H9 (cell line): ENCODE measurements at places on chromosomes 7 and 10.

DNA sequence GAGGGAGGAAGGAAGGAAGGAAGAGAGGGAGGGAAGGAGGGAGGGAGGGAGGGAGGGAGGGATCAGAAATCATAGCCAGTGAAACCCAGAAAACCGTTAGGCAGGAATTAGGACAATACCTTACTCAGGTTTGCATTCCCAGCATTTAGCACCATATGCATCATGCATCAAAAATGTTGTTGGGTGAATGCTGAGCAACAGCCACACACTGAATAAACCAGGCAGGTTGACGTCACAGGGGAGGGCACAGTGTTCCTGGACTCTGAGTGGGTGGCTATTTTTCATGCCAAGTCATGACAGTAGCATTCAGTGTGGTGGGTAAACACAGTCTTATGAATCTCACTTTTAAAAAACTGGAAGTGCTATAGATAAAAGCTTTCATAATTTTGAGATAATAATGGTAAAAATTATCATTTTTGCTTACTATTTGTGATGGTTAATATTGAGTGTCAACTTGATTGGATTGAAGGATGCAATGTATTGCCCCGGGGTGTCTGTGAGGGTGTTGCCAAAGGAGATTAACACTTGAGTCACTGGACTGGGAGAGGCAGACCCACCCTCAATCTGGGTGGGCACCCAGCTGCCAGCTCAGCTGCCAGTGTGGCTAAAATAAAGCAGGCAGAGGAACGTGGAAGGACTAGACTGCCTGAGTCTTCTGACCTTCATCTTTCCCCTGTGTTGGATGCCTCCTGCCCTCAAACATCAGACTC, 199.1 kb upstream of the PRKCQ start:
- DNase-seq = no peak

DNA sequence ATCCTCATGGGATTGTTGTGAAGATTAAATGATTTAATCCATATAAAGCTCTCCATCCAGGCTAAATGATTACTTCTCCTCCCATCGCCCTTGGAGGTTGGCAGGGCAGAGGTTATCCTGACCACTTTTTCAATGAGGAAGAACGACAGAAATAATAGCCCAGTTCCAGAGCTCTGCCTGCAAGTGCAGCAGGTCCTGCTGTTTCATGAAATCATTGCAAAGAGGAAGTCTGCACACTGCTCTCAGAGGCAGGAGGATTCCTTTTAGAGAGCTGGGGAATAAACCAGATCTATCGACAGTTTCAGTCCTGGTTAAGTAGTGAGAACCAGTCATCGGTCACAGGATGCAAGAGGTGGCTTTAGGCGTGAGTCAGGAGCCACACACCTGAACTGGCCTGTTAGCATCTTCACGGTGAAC, 25.0 kb upstream of the CDH23 start:
- no peak for DNase-seq

DNA sequence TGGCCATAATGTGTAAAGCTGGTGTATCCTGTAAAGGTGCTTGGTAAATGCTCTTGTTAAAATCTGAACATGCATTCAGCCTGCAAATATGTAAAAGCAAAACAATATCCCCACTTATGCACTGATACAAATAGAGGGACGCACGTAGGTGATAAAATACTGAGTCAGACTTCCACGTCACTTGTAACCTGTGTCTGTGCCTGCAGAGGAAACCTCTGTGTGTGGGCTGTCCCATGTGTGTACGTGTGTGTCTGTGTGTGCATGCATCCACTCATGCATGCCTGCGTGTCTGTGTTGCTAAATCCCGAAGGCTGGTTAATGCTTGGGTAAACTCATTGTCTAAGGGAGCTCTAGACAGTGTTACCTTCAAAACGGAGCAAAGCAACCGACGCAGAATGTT, 68.9 kb downstream of the KLF6 start:
- no peak for DNase-seq

DNA sequence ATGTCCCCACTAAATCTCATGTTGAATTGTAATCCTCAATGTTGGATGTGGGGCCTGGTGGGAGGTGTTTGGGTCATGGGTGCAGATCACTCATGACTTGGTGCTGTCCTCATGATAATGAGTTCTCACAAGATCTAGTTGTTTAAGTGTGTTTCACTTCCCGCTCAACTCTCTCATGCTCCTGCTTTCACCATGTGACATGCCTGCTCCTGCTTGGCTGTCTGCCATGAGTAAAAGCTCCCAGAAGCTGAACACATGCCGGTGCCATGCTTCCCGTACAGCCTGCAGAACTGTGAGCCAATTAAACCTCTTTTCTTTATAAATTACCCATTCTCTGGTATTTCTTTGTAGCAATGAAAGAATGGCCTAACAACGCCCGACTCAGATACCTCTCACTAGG, 6.2 kb upstream of the PSTK start:
- DNase-seq = no peak

DNA sequence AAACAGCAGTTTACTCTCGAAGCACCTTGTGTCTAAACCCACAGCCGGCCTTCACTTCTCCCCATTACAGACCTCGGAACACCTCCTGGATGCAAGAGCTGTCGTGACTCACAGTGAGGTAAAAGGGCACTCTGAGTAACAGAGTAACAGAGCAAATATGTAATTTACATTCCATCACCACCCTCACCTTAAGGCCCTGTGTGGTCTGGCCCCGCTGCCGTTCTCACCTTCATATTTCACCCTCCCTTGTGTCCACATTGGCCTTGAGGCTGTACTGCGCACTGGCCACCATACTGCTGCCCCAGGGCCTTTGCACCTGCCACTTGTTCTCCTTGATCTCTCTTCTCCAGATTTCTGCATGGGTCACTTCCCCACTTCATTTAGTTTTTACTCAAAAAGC, 12.6 kb downstream of the FFAR4 start:
- DNase-seq = no peak

DNA sequence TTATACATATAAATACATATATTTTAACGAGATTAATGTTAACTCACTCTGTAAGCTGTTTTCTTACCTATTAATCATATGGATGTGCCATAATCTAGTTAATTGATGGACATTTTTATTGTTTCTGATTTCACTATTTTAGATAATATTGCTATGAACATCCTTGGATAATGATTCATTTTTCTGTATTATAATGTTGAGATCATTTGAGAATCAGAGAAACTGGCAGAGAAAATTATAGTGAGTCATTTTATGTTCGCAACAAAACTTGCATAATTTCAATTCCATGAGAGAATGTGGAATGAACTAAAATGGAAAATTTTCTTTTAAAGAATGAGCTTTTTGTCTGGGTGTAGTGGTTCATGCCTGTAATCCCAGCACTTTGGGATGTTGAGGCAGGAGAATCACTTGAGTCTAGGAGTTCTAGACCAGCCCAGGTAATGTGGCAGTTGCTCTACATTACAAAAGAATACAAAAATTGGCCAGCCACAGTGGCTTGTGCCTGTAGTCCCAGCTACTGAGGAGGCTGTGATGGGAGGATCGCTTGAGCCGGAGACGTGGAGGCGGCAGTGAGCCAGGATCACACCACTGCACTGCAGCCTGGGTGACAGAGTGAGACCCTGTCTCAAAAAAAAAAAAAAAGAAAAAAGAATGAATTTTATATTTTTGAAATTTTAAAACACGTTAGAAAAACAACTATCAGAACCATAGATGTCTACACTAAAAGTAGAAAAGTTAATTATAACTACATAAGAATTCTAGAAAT, 40.5 kb downstream of the PAPSS2 start:
- DNase-seq = no peak

- no peak for DNase-seq
Measured at GRCh38 chr10:3812141-3812540, 27.1 kb upstream of the KLF6 start.

- DNase-seq = peak; percentile 20
Measured at GRCh38 chr7:45598886-45599520, 24.8 kb downstream of the ADCY1 start.

DNA sequence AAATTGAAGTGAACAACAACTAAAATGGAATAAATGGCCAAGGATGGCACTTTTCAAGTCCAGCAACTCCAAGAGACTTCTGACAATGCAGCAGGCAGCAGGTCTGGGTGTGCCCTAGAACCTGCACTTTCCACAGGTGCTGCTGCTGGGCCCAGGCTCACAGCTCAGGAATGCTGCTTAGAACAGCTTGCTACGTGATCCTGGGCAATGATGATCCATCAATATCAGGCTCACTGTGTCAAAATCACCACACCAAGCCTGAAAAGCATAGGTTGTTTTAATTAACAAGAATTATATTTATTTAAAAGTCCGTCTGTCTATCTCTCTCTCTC, 148.4 kb downstream of the TNS3 start:
- DNase-seq = no peak

DNA sequence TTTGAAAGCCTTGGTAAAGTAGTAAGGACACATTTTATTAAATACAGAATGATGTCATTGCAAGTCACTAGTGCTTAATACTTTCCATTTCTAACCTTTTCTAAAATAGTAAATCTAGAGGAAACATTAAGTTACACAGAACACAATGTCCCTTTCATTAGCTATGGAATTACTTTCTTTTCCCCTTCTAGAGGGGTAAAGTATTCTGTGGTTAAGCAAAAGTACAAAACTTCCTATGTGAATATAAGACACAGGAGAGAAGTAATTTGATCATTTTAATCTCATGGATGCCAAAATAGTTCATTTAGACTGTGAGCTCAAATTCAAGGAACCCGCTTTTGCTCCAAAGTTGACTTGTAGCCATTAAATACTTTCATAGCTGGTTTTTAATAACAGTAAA, 49.8 kb downstream of the SEMA3E start:
- DNase-seq = no peak

- peak; percentile 75 for DNase-seq
Measured at GRCh38 chr7:47786557-47787248, 161.6 kb downstream of the PKD1L1 start.

DNA sequence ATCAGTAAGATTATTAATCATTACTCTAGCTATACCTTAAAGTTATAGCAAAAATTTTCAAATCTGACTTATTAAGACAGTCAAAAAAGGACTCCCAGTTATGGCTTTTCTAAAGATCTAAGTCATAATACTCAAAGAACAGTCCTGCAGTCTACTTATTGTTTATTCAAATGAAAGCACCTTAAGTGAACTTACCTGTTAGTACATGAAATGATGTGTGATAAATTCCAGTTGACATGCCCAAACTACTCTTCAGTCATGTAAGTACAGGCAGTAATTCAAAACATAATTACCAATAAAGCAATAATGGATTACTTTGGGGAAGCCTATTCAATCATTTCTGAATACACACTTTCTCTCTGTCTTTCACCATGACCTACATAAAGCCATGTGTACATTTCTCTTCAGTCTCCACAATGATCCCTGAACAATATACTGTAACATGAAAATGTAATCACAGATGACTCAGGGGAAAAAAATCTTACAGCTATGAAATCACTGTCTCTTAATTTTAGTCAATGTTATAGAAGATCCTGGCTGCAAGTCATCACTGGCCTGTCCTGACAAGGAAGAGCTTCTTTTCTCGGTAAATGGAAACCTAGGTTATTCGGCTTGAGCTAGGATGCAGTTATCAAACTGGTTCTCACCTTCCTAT, 420.7 kb upstream of the LRRTM3 start:
- DNase-seq = no peak

DNA sequence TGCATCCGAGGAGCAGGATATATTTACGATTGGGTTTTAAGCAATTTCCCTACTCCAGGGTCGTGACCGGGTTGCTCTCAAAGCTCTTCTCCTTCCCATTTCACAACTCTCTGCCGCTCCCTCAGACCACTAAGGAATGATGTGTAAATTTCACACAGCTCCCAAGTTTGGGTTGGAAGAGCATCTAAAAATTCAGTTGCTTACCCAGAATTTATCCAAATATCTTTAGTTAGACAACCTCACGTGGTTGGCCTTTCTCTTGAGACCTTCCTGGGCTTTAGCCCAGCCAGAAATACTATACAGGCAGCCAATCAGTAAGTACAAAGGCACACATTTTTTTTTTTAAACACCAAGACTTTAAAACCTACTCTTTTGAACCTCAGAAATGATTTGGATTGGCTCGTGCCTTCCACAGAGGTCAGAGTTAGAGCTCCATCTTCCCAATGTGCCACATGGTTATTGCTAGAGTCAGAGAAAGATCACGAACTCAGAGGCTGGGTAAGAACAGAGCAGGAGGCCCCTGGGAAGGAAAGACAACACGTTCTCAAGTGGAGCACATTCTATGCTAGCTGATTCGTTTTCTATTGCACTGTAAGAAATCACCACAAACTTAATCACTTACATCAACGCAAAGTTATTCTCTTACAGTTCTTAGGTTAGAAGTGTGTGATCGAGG, 335.4 kb upstream of the MGMT start:
- no peak for DNase-seq

DNA sequence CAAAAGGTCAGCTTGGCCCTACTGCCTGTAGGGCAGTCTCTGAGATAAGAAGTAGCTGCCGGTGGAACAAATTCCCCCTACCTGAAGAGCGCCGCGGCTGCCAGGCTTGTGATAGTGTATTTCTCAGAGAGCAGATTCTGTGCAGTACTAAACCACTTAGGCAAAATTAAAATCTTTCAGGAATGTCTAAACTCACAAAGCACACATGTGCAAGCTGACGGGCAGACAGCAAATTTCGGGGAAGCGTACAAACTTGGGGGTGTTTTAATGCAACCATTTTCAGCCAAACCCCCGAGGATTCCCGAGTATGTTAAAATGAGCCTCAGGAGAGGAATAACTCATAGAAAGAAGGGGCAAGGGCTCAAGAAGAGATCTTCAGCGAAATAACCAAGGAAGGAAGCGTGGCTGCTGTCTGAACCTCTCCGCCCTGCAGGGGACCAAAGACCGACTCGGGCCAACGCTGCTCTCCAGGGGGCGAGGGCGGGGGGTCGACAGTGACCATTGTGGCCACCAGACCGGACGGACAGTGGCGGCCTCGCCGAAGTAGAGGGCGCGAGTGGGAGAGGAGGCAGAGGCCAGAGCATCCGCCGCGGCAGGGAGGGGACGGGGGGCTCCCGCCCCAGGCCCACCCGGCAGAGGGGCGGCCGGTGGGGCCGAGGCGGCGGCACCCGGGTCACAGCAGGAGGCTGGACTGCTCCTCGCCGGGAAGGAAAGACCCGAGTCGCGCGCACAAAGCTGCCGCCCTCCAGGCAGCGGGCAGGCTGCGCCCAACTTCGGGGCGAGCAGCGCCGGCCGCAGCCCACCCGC, 819 bp downstream of the HYCC1 start:
- DNase-seq = peak; percentile 44

DNA sequence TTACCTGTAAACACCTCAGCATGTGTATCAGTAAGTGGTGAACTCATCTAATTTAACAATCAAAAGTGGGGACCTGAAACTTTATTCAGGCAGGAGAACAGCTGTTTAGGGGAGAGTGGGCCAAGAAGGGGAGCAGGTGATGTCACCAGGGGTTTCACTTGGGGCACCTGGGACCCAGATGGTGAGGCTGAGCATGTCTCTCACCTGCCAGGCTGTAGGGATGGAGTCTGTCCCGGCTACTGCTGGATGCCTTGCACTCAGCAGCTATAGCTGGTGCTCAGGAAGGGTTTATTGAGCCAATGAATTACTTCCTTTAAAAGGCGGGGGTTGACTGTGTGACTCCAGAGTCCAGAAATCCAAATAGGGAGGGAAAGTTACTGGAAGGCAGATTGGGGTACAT, 23.0 kb downstream of the CDH23 start:
- DNase-seq = no peak

DNA sequence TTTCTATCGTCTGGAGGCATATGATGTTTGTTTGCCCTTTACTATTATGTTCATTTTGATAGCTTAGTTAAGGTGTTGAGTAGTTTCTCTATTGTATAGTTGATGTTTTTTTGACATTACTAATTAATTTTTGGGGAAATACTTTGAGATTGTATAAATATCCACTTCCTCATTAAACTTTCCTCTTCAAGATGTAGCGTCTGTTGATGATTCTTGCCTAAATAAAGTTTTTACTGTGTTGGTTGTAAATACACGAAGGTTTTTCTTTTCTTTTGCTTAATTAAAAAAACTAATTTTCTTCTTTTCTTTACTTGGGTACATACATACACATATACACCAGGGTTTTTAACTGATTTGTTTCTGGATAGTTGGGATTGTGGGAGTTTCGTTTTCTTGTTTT, 8.5 kb downstream of the KMT2E start:
- DNase-seq = no peak
